ENCODE measurements at places on chromosomes 4 and X.

- DNase-seq = no peak
Observed at GRCh38 chr4:112112590-112113170, 32.6 kb upstream of the FAM241A start.

DNA sequence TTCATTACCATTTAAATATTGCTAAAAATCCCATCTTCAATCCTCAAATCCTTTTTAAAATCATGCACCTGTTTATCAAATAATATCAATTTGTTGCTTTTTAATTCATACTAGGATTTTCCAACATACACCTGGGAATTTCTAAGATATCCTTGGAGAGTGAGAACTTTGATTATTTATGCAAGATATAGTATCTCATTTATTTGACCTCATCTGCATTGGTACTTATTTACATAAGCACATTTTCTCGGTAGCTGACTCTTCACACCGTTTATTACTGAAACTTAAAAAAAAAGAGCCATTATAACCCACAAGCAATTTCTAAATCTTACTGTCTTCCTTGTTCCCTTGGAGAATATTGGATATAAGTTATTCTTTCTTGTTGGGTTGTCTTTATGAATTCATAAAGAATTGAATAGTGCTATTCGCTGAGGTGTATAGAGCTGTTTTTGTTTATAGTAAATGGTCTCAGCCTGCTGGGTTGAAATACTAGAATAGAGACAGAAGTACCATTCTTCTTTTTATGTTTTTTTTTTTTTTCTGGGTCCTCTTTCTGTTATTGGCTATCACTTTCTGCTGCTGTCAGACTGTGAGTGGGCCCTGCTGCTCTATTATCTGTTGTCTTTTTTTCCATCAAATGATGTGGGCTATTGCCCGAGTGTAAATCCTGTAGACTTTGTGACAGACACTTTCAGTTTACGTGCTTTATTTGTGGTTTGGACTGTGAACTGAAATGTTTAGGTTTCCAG is 2.9 kb downstream of the UGT8 start:
- no peak for DNase-seq

DNA sequence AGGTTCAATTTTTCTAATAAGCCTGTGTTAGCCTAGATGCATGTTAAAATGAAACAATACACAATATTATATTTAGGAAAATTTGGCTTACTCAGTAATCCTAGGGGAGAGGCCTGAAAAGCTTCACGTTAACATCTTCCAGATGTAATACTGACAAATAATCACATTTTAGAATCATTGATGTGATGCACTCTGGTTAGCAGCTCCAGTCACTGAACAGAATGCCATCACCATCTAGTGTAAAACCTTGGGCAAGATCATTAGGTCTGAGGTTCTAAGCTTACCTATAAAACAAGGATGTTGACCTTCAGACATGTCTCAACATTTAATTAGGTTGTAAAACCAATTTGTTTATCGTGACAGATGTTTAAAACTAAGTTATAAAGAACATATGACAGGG is 1704.8 kb downstream of the STIM2 start:
- no peak for DNase-seq

DNA sequence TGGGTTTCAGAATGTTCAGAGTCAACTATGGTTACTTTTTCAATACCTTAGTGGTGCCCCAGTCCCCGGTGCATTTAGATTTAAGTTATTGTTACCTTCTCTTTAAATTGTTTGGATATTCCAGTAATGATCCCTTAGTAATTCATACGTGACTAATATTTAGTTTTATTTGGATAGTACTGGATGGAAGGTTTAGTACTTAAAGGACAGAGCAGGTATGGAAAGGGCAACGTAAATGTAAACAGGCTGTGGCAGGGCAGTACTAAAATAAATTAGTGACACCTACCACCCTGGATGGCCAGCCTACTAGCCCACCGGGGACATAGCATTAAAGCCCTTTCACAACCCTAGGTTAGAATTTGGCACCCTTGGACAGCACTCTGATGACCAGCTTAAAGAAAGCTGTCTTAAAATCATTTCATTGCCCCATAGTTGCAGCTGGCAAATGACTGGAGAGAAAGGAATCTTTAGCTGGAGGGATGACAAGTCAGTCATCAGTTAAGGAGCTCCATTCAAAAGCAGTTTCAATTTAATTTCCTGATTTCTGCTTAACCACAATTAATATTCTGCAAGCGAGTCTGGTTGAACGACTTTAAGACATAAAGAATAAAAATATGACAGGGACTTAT is 16.4 kb downstream of the PLP1 start:
- DNase-seq = no peak

- DNase-seq = no peak
Observed at GRCh38 chrX:21658152-21658737, at the start of gene KLHL34. Gene KLHL34, minus strand, starts transcription at chrX:21658330. Its CDS starts 542 bp downstream, at chrX:21657788.

- peak; percentile 84 for DNase-seq
Observed at GRCh38 chr4:159390648-159391047, 287.8 kb downstream of the RAPGEF2 start.

GRCh38 chrX:125507119-125507518 is 187.4 kb downstream of the TEX13C start:
- DNase-seq = no peak

DNA sequence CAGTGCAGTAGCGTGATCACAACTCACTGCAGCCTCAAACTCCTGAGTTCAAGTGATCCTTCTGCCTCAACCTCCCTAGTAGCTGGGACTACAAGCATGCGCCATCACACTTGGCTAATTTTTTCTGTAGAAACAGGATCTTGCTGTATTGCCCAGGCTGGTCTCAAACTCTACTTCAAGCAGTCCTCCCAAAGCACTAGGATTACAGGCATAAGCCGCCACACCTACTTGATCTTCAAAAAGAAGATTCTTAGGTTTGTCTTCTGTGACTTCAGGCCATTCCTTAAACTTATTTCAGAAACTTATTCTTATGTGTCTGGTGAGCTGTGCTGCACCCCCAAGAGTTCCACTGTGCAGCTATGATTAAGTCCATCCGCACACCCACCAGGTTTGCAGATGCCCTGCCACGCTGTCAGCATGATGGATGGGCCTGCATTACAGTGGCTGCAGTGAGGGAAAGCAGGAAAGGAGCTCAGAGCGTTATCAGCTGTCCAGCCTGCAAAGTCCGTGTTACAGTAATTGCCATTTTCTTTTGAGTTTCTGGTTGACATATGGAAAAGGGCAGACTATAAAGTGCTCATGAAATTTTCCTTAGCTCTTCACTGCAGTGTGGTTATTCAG is 146.6 kb downstream of the AASDH start:
- DNase-seq = peak; percentile 48

- DNase-seq = no peak
Observed at GRCh38 chr4:2226261-2226660, 15.7 kb downstream of the HAUS3 start.

DNA sequence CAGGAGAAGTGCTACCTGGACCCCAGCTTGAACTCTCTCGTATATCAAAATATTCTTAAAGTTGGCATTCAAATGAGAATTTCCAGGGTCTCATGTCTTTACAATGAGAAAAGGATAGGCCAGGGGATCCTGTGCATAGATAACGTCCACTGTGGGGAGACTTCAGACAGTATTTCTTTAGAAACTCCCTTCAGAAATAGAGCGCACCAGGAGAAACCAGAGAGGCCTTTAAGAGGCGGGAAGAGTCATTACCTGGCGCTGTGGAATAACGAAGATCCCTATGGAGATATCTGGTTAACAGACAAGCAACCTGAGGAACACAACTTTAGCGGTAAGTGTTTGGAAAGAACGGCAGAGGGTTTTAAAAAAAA is 600 bp downstream of the RADX start:
- peak; percentile 13 for DNase-seq

- DNase-seq = no peak
Observed at GRCh38 chr4:138915756-138916155, 99.8 kb upstream of the NOCT start.

DNA sequence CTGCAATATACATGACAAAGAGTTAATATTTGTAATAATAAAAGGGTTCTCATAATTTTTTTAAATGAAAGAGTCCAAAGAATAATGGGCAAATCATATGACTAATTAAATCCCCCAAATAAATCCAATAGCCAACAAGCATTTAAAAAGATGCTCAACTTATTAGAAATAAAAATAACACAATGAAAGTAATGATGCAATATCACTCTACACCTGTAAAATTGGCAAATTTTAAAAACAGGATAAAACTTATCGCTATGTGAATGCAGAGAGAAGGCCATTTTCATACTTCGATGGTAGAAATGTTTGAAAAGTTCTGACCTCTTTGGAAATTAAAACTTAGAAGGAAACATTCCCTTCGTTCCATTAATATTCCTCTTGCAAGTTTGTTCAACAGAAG is 1.9 kb downstream of the F8 start:
- DNase-seq = no peak

DNA sequence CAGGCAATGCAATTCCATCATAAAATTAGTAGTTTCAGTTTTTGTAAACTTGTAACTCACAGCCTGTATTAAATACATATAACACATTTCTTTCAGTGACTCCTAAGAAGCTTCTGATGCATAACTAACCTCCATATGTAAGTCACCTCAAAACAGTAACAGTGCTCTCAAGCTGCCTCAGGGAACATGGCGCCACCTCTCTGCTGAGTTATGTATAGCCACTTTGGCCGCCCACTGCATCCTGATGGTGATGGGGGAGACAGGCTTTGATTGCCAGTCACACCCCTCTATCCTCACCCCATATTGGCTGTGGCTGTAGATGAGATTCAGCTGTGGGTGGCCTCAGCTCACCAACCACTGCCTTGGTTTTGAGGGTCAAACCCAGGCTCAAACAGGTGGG is 54.3 kb downstream of the LRBA start:
- DNase-seq = peak; percentile 23

DNA sequence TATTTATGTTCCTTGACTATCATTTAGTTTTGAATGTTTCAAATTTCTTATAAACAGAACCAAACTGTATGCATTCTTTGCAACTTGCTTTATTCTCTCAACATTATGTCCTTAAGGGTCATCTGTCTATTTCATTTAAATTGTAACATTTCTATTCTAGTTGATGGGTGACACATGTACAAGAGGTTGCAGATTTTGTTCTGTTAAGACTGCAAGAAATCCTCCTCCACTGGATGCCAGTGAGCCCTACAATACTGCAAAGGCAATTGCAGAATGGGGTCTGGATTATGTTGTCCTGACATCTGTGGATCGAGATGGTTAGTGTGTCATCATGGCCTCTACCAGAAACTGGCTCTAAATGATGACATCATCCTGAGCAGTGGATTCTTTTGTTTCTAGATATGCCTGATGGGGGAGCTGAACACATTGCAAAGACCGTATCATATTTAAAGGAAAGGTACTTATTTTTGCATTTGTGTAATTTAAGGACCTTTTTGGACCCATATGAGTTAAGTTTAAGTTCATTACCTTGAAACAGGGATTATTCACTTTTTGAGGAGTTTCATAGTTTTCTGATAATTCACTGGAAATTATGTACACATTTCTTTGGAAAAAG is 6.1 kb downstream of the LIAS start:
- DNase-seq = peak; percentile 76

GRCh38 chrX:145552643-145553042 is 265.0 kb upstream of the SLITRK2 start:
- no peak for DNase-seq

GRCh38 chr4:74395633-74396032 is 30.7 kb downstream of the EREG start:
- no peak for DNase-seq

DNA sequence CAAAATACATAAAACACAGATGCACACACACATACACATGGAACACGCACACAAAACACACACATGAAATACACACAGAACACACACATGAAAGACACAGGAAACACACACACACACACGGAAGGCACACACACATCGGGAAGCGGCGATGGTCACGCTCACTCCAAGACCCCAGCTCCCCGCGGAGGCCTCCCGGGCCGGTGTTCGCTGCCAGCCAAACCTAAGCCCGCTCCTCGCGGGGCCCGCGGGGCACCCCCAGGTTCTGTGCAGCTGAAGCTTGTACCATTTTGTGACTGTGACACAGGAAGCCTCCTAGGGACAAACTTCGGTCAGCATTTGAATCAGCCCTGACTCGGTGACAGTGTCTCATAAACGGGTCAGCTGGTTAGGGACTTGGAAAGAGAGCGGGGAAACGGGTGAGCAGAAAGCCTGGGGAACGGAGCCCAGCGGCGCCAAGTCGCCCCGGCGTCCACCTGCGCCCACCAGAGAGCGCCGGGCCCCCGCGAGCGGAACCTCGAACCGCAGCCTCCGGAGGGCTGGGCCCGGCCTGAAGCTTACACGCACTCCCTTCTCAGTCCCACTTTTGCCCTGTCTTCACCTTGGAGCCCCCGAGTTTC is 32.1 kb downstream of the F11 start:
- DNase-seq = peak; percentile 5

GRCh38 chr4:8005814-8006215 is 66.2 kb upstream of the AFAP1 start:
- no peak for DNase-seq

DNA sequence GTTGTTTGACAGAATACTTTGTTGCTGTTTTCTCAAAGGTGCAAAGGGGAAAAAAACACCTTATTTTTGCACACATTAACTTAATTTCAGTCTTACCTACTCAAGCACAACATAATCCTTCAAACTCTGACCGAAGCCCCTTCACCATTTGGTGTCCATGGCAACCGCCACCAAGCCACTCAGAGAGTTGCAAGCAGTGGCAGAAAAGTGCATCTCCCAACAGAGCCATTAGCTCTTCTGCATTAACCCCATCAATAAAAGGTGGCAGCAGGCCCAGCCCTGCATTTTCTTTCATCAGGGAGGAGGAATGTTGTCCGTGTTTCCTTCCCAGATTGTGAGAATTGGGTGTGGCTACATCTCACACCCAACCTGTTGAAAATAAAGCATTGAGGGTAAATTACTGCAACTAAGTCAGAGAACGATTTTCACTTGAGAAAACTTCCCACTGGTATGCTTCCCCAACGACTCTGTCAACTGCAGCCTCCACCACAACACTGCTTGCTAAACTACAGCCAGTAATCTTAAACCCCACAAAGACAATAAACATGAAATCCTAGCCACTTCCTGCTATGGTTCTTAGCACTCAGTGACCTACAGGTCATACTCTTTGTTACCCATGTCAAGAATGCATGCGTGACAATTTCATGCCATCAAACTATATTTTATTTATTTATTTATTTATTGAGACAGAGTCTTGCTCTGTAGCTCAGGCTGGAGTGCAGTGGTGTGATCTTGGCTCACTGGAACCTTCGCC is 154.0 kb downstream of the GRIA3 start:
- DNase-seq = no peak

GRCh38 chrX:26070882-26071281 is 67.3 kb upstream of the MAGEB18 start:
- no peak for DNase-seq

DNA sequence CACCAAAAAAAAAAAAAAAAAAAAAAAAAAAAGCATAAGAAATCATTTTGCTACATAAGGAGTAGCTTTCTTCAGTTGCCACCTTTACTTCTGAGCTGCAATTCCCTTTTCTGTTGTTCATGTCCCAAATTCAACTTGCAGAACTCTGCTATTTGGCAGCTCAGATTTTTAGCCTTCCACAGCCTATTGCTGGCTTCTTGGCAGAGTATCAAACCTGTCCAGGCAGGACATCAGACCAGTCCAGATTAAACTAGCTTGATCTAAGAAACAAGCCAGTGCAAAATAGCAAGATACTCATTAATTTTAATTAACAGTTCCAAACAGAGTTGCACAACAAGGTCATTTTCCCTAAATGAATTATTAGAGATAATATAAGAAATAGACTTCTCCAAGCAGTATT is 123.6 kb upstream of the NR3C2 start:
- no peak for DNase-seq

Measured in hepatocyte (in vitro differentiated cells).